ENCODE measurements at places on chromosomes 13 and 19.

DNA sequence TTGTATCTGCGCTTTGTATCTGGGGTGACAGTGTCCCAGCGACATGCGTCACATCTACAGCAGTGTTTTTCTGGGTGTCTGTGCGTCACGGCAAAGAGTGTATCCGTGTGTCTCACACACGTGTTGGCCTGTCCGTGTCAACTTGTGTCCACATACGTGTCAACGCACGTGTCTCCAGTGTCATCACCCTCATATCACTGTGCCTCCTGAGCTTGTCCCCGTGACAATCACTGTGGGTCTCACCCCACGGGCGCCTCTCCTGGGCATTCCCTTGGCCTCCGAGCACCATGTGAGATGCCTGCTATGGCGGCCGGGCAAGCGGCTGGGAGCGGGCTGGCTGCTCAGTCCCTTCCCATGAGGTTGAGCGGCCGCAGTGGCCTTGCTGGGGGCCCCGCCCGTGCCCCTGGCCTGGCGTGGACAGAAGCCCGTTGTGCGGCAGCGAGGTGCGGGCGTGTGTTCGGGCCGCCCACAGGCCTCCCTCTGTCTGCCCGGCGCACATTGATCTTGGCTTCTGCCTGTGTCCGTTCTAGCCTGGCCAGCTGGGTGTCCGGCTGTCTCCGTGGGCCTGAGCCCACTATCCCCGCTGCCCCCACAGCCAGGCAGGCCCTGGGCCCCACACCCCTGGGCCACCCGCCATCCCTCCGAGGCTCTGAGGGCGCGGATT is 6.4 kb downstream of the NFIX start:
- DNase-seq, result no peak

- no peak for DNase-seq
Observed at GRCh38 chr19:3857449-3858003, 11.3 kb downstream of the ZFR2 start.

- DNase-seq, result no peak
Observed at GRCh38 chr19:19259741-19260140, 13.4 kb downstream of the TM6SF2 start.

DNA sequence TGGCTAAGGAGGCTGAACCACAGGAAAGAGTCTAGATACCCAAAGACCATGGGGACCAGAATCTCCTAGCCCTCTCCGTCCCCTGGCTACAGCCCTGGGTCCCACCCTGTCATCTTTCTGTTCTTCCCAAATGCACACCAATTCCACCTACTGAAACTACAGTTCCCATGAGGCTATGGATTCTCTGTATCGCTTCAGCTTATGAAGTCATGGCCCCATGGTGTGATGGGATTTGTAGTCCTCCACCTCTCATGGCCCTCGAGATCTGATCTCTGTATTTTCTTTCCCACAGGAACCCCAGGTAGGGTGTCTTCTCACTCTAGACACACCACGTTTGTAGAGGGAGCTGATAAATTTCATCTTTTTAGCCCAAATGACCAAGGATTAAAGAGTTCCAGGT is 11.8 kb downstream of the PTPRH start:
- DNase-seq, result no peak

GRCh38 chr19:15072930-15073647 is 8.9 kb upstream of the OR1I1 start:
- peak; percentile 77 for DNase-seq

DNA sequence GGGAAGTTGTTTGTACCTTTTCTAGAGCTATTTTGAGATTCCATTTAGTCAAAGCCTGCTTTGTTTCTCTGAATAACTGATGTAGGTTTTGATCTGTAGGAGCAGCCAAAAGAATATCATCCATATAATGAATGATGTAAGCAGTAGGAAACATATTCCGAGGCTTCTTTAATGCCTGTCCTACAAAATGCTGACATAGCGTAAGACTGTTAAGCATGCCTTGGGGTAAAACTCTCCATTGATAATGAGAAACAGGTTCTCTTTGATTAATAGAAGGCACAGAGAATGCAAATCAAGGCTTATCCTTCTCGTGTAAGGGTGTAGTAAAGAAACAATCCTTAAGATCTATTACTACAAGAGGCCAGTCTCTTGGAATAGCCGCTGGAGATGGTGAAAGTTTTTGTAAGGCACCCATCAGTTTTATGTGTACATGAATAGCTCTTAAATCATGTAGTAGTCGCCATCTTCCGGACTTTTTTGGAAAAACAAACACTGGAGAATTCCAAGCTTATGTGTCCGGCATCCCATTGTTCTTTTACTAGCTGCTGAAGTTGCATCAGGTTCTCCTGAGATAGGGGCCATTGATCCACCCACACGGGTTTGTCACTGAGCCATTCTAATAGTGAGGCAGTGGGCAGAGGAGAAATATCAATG is 13.5 kb downstream of the FPR3 start:
- no peak for DNase-seq

DNA sequence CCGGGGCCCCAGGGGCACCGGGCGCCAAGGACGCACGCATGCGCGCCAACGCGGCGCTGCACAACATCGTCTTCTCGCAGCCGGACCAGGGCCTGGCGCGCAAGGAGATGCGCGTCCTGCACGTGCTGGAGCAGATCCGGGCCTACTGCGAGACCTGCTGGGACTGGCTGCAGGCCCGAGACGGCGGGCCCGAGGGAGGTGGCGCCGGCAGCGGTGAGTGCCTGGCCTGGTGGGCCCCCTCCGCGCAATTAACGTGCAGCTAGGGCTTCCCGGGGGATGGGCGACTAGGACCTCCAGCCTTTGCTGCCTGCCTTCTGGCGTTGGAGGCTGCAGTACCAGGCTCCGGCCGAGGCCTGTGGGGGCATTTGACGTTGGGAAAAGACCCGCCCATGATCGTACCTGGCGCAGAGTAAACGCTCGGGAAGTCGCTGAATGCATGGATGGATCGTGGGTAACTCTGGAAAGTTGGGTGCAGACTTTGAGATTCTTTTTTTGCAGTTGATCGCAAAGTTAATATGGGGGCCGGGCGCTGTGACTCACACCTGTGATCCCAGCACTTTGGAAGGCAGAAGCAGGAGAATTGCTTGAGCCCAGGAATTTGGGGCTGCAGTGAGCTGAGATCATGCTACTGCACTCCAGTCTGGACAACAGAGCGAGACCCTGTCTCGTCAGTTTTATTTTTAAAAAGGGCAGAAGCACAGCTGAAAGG is 7.3 kb downstream of the APC2 start:
- no peak for DNase-seq

DNA sequence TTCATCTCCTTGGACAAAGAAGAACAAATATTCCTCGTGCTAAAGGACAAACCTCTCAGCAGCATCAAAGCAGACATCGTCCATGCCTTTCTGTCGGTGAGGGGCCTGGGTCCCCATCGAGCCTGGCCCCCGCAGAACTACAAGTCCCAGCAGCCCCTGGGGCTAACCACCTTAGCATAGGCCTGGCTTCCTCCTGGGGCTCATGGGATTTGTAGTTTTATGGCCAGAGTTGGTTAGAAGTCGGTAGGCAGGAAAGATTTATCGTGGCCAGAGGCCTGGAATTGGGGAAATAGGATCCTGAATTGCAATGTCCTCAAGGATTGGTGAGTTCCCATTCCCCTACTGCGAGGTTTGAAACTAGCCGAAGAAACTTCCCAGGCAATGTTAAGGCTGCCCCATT is 19.6 kb downstream of the TMEM150B start:
- DNase-seq, result peak; percentile 29

DNA sequence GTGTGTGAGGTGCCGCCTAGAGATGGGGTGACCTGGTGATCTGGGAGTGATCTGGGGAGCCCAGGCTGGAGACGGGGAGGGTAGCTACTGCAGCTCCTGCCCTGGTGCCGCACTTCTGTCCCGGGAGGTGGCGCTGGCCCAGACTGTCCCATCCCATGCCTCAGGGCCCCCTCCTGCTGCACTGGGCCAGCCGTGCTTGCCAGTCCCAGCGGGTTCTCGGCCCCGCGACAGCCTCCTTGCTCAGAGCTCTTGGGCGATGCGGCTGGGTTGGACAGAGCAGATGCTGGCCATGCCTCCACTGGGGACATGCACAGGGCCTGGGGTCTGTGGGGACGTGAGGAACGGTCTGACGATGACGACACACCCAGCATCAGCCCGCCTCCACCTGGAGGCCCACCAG is 2.5 kb downstream of the RAX2 start:
- DNase-seq, result no peak

- DNase-seq, result no peak
Observed at GRCh38 chr19:33210266-33210940, 15.2 kb downstream of the SLC7A10 start.

DNA sequence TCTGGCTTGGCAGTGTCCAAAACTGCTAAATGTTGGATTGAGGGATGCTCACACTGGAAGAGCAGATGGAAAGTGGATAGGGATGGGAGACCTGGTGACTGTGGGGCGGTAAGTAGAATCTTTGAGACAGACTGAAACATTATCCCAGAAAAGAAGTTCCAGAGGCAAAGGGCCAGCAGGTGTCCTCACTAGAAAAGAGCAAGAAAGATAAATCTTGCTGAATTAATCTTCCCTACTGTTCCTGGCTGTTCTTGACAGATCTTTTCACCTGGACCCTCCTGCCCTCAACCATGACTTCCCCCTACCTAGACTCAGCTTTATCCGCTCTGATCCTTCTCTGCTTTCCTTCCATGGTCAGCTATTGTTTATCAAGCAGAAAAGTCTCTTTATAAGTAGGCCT is 35.0 kb upstream of the FRY start:
- DNase-seq, result no peak

DNA sequence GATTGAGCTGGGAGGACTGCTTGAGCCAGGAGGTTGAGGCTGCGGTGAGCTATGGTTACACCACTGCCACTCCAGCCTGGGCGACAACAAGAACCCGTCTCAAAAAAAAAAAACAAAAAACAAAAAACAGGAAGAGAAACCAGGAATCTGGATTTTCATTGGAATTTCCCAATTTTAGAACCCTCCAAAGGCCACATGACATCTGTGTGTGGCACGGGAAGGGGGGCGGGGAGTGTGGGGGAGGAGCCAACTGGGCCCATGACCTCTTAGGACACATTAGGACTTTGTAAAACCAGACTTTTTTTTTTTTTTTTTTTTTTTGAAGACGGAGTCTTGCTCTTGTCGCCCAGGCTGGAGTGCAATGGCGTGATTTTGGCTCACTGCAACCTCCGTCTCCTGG is 21.2 kb upstream of the MYDGF start:
- DNase-seq, result no peak

DNA sequence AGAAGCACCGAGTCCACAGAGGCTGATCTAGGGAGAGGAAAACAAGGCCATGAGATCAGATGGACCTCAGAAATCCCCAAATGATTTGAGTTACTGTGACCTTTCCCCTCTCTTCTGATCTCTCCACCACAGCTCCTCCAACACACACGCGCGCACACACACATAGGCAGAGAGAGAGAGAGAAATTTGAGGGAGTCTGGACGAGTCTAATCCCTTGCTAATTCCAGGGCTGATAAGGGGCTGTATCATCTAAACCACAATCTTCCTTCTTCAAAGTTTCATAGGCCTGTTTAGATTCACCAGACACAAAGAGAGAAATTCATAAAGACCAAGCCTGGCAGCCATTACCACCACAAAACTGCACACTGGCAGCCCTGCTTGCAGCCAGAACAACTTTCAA is 8.6 kb downstream of the ZFP82 start:
- DNase-seq, result peak; percentile 69

DNA sequence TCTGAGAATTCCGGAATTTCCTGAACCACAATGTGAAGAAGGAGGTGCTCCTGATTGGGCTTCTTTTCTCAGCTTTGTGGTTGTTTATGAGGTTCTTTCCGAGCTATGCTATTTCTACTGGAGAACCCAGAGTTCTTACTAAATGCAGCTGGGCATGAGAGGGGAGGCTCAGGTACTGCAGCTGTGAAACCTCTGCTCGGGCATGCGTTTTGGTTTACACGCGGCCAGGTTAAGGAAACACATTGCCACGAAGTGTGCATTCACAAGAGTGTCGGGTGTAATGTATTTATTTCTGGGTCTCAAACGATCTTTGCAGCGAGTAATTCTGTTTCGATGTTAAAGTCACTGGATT is 661 bp upstream of the MIR17HG start:
- DNase-seq, result no peak

DNA sequence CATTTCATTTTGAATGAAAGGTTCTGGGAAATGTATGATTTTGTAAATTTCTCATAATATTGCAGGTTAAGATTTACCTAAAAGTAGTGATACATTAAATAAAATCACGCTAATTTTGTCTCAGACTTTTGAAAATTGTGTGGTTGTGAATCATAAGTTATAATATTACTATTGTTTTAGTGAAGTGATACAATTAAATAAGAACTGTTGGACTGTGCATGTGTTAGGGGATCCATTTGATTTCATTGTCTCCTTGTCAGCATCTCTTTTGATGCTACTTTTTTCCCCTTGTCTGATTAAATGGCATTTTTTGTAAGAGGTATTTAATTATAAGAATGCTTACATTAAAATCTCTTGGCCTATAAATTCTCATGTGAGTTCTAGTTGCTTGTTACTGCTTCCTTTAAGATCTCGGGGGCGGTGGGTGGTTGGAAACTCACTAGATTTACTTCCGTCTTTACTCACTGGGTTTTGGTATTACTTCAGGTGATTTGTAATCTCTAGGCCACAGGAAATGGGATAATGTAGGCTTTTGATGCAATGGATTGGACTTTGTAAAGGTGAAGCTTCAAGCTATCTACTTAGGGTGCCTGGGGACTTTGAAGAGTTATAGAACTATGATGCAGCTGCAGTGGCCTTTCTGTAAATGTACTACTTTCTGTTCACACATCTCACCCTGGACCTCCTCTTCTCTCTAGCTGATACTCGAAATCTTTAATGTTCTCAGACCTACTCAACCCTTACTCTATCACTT is 66.5 kb downstream of the PAN3 start:
- DNase-seq, result no peak

DNA sequence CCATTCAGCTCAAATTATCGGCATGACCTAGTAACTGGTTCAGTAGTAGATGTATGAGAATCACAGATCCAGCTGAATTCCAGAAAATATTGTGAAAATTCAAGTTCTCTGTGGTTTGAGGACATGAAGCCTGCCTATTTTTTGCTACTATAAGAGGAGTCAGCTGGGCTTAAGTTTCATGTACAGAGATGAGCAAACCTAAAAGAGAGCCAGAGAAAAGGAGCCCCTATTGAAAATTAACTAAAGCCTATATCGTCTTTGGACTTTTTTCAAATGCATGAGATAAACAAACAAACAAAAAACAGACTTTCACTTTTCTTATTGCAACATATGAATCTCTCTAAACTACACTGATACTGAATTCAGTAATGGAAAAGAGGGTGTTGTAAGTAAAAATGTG is 106.8 kb upstream of the SPRY2 start:
- no peak for DNase-seq

GRCh38 chr13:99392470-99393135 is 85.4 kb upstream of the GPR183 start:
- DNase-seq, result no peak

DNA sequence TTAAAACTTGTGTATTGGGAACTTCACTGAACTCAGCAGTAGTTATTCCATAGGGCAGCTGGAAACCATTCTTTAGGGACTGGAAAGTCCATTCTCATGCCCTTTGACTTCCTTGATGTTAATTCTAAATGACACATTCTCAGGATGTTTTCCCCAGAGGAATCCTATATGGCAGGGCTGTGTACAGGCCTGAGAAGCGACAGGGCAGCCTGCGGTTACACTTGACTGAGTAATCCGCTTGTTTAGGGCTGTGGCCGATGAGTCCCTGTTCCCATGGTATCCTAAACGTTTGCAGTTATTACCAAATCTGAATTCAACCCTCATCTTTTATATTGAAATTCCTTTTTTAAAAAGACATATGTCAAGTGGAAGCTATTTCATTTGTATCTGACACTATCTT is 83.5 kb downstream of the COL4A2 start:
- no peak for DNase-seq

Measured in umbilical cord (tissue), 2 donors.